ENCODE measurements at places on chromosomes 3 and 15. TPM values are rescaled to one million over a fixed set of nuclear protein-coding genes. Genes with fewer than 3 reads are reported as not detected.

DNA sequence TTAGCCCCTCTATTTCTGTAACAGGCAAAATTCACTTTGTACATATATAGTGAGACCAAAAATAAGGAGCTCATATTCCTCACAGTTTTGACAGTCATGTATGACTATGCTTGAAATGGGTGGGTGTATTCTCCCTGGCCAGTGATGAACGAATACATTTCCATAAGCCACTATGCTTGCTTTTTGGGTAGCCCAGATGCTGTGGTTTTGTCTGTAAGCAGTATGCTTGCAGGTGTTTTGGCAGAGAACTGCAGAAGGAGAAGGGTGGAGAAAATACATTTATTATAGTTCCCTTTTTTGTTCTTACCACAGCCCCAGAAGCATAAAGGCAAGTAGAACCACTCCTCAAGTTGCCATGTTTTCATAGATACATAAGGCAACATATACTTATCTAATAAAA lies 131.2 kb downstream of the RBMS3 start:
- H3K27me3 ChIP-seq: no peaks in the 10 kb centered on the region
- DNase-seq: no peak
- H3K4me1 ChIP-seq: no peaks in the 10 kb centered on the region
- H3K4me3 ChIP-seq: no peak overlapping the region
- H3K27ac ChIP-seq: no peak overlapping the region
- no peaks in the 10 kb centered on the region for H3K36me3 ChIP-seq

DNA sequence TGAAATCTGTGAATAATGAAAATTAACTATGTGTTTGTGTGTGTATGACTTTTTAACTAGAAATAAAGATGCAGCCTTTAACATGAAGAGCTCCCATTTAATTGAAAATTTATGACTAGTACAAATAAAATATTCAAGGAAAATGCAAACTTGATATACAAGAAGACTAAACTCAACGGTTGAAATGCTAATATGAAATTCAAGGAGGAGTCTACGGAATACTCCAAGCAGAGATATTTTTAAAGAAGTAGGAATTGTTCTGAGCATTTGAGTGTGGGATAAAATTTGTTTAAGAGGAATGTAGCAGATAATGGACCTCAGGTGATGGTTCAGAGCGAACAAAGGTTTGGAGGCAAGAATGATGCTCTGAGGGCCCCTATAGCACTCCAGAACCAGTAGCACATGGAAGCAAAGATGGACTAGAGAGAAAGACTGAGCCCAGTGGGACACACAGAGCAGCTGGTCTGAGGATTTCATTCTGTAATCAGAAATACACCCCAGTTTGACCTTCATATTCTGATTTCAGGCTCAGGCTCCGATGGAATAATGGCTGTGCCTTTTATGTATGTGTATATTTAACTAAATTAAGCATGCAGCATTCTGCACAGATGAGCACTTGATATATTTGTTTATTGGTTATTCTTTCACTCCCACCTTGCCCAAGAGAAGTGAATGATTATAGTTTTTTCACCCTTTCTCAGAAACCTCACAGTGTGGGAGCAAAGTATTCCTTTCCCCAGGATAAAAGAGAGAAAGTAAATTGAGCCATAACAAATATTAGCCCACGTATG lies 227.1 kb downstream of the ZPLD1 start:
- H3K27me3 ChIP-seq: no peaks in the 10 kb centered on the region
- no peak for DNase-seq
- H3K4me1 ChIP-seq: no peaks in the 10 kb centered on the region
- no peak overlapping the region for H3K4me3 ChIP-seq

Gene SLC22A14
- not detected for total RNA-seq

GRCh38 chr3:117297541-117297940 lies 588.0 kb downstream of the TUSC7 start:
- H3K27me3 ChIP-seq: no peaks in the 10 kb centered on the region
- no peak overlapping the region for H3K4me3 ChIP-seq
- no peaks in the 10 kb centered on the region for H3K4me1 ChIP-seq
- no peaks in the 10 kb centered on the region for H3K36me3 ChIP-seq

GRCh38 chr15:59439576-59439975 lies 1.6 kb downstream of the FAM81A start:
- peaks cover 66% of the 10 kb centered on the region for H3K27me3 ChIP-seq
- no peaks in the 10 kb centered on the region for H3K36me3 ChIP-seq
- no peak overlapping the region for H3K27ac ChIP-seq
- no peak overlapping the region for H3K4me3 ChIP-seq
- no peak for DNase-seq

DNA sequence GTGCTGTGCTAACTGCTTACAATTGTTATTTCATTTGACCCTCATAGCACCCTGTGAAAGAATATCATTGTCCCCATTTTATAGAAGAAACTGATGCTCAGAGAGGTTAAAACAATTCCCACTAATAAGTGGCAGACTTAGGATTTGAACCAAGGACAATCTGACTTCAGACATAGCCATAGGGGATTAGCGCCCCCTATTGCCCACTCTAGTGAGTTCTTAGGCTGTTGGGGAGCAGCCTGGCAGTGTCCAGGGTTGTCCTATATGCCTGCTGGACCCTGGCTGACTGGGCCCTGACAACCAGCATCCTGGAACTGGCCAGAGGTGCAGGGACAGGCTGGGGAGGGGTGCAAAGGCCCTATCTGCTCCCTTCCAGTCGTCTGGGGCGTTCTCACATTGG lies 15.4 kb downstream of the DPH3 start:
- no peaks in the 10 kb centered on the region for H3K36me3 ChIP-seq
- H3K4me3 ChIP-seq: no peak overlapping the region
- no peak overlapping the region for H3K27ac ChIP-seq
- H3K27me3 ChIP-seq: no peaks in the 10 kb centered on the region

Gene ZPLD1
- not detected for total RNA-seq

DNA sequence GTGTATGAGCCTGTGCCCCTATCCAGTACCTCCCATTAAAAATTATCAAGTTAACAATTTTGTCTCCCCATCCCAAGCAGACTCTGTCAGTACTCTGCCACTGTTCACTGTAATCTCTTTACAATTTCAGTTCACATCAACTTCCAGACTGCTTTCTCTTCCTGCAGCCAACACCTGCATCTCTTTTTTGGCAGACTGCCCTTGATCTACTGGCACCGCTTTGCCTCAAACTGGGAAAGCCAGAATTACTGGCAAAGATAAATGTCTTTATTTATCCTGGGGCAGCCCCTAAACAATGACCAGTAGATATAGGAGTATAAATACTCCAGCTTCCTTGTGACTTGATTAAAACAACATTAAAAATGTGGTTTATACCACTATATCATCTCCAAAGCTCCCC lies 494.1 kb downstream of the ZNF385D start:
- H3K27me3 ChIP-seq: no peaks in the 10 kb centered on the region
- no peaks in the 10 kb centered on the region for H3K4me1 ChIP-seq
- H3K36me3 ChIP-seq: no peaks in the 10 kb centered on the region
- H3K4me3 ChIP-seq: no peak overlapping the region

Gene OCA2
- not detected for total RNA-seq
